ENCODE measurements at places on chromosomes 5 and 9.

DNA sequence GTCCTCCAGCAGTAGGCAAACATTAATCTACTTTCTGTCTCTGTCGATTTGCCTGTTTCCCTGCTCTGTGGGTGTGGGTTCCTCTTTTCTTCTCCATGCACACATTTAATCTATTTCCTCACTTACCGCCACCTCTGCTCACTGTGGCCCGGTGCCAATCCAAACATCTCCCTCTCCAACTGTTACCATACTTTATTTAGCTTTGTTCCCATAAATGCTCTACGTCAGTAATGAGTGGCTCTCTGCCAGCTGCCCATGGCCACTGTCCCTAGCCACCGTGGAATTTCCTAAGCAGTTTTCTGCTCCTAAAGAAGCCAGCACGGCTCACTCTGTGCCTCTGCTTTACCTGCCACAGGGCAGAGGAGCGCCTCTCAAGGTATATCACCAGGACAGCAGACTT, 19.5 kb upstream of the GOLPH3 start:
- peak; percentile 60 for DNase-seq

- DNase-seq = no peak
These were observed 536 bp upstream of the STX17 start for GRCh38 chr9:99905833-99906402.

DNA sequence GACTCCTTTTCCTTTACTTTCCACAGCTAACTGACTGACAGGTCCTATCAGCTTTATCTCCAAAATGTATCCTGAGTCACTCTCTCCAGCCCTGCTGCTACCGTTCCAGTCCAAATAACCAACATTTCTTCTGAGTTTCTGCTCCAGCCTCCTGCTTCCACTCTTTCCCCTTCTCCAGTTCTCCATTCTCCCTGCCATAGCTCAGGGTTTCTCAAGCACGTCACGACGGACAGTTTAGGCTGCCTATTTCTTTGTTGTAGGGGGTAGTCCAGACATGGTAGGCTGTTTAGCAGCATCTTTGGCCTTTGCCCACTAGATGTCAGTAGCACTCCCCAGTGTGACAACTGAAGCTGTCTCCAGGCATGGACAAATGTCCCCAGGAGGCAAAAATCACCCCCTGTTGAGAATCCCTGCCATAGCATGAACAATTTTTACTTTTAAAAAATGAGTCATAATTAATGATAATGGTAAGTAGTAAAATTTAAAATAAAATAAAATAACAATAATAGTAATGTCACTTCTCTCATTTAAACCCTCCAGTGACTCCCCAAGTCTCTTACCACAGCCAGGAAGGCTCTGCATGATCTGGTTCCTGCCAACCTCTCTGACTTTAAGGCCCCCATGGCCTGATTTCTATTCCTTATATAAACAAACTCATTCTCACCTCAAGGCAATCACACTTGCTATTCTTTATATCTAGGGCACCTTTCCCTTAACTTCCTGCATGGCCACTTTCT, 105.4 kb upstream of the FER start:
- peak; percentile 68 for DNase-seq

DNA sequence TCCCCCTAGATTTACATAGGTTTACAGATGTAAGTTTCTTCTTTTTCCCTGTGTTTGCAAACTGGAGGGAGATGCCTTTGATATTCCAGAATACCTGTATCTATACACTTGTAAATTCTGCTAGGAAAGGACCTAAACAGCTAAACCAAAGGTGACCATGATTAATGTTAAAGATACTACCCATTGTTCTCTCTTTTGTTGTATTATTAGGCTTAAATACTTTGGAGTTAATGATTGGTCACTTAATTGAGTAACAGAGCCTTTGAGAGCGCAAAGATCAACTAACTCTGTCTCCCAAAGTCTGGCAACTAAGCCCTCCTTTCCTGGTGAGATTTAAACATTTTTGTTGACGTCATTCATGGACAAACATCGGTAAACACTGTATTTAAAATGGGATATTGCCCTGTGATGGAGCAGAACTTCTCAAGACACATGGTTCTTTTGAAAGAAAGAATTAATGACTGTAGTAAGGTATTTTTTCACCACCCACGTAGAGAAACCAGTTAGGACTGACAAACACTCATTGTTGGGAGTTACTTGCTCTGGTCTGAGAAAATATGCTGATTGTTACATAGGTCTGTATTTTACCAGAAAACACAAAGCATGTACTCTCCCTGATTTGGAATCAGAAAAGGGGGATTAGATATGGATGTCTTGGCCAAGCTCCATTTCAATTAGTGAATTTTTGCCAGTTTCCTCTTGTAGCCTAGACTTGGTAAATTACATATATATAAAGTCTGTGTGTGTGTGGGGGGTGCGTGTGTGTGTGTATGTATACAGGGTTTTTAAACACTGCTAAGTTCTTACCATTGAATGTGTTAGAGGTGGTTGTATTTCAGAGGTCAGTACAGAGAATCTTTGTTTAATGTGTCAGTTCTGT, 4.6 kb downstream of the VCAN start:
- peak; percentile 87 for DNase-seq

DNA sequence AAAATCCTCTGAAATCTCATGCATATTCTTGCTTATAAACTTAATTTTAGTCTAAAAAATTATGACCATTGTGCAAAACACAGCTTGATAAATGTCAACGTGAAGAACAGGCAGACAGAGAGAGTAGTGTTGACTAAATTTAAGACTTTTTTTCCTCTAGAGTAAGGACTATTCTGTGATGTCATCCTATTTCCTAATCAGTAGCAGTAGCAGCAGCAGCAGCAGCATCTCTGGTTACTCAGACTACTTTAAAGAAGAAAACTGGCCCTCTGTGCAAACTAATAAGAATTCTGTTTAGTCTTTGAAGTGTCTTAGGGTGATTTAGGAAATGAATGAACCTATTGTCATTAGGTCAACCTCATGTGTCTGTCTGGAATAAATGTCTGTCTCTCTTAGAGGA, 403.0 kb downstream of the HINT1 start:
- no peak for DNase-seq

- DNase-seq = no peak
These were observed 574.5 kb upstream of the ARRDC3 start for GRCh38 chr5:91957666-91958065.

Data from SJSA1 (cell line).